NCI-H1930 (cell line): ENCODE measurements at places on chromosomes 16 and 17.

DNA sequence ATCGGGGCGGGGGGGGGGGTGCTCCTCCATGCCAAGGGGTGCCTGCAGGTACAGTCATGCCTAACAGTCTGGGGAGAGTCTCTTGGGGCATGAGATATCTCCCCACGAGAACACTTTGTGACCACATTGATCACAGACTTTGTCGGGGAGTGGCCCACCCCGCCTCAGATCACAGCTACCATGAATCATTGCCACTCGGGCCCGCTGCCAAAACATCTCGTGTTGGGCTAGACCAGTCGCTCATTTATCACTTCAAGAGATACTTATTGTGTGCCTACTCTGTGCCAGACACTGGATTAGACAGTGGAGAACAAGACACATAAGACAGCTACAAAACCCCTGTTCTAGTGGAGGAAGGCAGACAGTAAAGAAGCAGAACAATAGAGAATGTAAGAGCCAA lies 72.6 kb downstream of the CLEC16A start:
- DNase-seq: no peak

DNA sequence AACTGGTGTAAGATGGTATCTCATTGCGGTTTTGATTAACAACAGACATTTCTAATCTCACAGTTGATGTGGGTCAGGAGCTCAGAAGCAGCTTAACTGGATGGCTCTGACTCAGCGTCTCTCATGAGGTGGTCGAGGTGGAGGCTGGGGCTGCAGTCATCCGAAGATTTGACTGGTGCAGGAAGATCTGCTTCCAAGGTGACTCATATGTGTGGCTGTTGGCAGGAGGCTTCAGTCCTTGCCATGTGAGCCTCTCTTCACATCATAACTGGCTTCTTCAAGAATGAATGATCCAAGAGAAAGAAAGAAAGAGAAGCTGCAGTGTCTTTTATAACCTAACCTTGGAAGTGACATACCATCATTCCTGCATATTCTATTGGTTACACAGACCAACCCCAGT lies 376.1 kb downstream of the SEC14L1 start:
- DNase-seq: no peak

DNA sequence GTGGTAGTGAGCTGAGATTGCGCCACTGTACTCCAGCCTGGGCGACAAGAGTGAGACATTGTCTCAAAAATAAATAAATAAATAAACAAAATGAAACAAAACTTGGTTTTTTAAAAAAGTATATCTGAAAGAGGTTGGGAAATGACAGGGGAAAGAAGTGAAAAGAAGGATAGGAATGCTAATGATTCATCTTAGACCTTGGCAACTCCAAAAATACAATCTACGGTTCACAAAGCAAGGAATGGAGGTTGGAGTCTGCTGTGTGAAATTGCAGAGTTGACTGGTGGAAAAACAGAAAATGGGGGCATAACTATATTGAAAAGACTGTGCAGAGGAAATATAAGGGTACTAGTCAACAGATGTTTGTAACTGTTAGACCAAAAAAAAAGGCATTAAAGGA lies 40.0 kb upstream of the CD300E start:
- DNase-seq: no peak

DNA sequence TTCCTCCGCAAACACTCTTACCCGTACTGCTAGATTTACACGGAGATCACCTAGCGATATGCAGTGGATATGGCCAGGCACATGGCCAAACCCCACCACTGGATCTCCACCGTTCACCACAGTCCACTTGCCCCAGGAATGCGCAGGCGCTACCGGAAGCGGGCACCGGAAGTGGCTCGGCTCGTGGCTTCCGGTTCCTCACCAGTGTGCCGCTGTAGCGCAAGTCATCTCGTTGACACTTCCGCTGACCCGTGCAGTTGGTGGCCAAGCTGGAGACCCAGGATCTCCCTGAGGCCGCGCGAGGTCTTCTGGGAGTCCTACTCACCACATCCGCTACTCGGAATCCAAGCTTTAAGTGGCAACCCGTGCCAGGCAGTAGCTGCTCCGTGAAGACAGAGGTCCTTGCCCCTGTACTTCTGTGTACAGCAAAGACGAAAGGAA lies 11.5 kb downstream of the ZNF597 start:
- DNase-seq: no peak

GRCh38 chr17:19357761-19358160 lies 4.8 kb downstream of the B9D1 start:
- no peak for DNase-seq

DNA sequence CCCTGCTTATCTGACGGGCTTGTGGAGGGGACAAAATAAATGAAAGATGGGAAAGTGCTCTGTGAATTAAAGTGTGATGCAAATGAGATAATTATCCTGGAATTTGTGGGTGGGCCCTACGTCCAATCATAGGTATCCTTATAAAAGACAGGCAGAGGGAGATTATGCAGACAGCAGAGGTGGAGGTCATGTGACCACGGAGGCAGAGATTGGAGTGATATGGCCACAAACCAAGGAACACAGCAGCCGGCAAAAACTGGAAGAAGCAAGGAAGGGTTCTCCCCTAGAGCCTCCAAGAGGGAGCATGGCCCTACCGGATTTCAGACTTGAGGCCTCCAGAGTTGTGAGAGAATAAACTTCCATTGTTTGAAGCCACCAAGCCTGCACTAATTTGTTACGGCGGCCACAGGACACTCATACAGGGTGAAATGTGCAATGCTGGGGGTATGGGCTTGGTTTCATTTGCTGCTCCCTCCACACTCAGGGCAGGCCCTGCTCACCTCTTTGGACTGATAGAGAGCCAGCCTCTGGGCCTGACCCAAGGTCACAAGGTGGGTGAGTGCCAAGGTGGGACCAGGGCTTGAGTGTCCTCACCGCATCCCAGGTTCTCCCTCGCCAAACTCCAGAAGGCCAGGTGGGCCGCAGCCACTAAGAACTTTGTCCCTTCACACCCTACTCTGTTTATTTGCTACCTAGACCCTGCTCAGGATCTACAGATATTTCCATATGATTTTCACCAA lies 149.6 kb upstream of the TNRC6C start:
- no peak for DNase-seq

- DNase-seq: no peak
Observed at GRCh38 chr16:55622930-55623561, 32.7 kb upstream of the SLC6A2 start.

DNA sequence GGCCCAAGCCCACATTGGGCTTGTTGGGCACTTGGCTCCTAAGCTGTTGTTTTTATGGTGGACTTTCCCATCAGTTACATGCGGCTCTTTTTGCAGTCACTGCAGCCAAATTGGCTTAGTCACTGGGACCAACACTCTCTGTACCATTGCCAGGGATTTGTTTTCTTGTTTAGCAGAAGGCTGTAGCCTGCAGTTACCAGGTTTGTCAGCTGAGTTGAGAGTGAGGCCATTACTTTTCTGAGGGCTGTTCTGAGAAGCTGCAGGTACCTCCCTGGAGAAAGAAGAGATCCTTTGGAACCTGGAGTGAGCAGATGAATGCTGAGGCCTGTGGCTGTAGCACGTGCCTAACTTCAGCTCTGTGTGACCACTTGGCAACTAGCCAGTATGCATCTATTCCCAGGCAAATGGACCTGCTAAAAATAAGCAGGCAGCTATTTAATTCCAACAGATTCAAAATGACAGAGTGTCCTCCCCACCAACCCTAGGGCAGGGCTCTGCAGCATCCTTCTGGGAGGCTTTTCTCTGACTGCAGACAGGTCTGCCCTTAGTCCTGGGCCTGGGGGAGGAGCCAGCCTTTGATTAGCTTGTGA lies 12.9 kb downstream of the AKAP1 start:
- no peak for DNase-seq

DNA sequence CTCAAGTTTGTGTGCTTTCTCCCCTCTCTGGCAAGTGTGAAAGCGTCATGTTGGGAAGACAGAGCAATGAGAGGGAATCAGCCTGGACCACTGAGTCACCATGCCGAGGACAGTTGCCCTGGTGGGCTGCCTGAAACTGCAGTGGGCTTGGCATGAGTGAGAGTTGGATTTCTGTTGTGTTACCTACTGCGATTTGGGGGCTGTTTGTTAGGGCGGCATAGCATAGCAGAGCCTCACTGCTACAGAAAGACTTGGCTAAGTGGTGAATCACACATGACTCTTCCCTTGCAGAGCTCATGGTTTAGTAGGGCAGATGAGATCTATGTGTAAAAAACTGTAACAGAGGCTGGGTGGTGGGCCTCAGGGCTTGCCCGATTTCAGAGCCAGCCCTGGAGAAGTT lies 324.6 kb downstream of the C16orf95 start:
- DNase-seq: no peak
